ENCODE measurements at places on chromosomes 7 and 10. TPM values are rescaled to one million over a fixed set of nuclear protein-coding genes. Genes with fewer than 3 reads are reported as not detected.

Gene CALML3
- total RNA-seq, result not detected

Gene FHIP2A
- total RNA-seq, result 38.0 TPM

GRCh38 chr7:138625084-138625848 is 75.9 kb downstream of the SVOPL start:
- no peak for DNase-seq

Gene CYP3A5
- total RNA-seq, result 104 TPM

Gene ZNF804B
- total RNA-seq, result not detected

DNA sequence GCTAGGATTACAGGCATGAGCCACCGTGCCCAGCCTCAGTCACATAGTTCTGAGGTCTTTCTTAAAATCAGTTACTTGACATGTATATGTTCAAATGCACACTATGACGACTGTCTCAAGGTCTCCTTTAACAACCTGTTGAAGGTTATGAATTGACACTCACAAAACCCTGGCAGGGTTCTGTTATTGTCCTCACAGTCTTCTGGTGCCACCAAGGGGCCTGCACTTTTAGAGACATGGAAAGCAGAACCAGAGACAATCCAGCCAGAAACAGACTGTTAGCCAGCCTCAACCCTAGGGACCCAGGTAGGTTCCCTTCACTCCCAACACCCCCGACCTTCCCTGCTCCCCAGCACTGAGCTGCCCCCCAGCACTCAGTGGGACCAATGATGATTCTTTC is 26.4 kb downstream of the TEX36 start:
- no peak for DNase-seq

Gene NRP1
- 68.3 TPM for total RNA-seq

Gene NEBL
- total RNA-seq, result 25.5 TPM

GRCh38 chr10:113126229-113127201 is 176.5 kb downstream of the TCF7L2 start:
- peak; percentile 66 for DNase-seq

Gene CYP26C1
- total RNA-seq, result 0.10 TPM

Gene ZNF800
- 42.1 TPM for total RNA-seq

Gene SPAM1
- total RNA-seq, result not detected

Gene HOXA10
- total RNA-seq, result 15.3 TPM

GRCh38 chr10:51228714-51229100 is 154.4 kb downstream of the PRKG1 start:
- DNase-seq, result no peak

DNA sequence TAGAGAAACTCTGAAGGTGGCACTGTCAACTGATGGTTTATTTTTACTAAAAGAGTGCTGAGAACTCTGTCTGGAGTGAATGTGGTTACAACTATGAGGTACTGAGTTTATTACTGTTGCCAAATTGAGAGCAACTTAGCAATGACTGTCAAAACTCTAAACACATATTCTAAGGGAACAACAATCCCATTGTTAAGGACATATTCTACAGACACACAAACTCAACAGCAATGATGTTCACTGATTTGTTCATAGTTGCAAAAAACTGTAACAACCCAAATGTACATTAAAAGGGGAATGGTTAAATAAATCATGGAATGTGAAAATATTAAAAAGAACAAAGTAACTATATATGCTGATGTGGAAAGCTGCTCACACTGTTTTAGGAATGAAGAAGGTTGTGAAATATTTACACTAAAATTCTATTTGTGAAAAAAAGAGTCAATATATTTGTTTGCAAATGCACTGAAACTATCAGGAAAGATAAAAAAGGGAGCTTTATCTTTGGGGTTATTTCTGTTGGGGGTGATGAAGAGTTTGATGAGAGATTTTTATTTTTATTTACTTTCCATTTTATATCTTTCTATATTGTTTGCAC is 12.9 kb downstream of the PON2 start:
- no peak for DNase-seq

DNA sequence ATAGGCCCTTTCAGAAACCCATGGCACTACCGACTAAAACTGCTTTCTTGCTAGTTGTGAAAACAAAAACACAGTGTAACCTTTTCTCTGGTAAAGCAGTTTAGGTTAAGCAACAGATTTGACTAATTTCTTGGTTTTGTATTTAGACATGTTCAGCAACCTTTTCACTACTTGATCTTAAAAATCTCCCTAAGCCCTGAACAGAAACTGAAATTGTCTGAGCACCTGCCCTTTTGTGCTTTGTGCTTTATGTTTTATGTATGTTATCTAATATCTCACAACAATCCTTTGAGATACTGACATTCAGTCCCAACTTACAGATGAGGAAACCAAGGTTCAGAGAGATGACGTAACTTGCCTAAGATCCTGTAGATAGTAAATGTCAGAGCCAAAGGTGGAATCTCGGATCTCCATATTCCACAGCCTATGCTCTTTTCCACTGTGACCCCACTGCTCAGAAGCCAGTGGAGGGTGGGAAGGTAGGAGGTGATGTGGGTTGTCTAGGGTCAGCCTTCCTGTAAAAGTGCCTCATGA is 146.6 kb downstream of the LCOR start:
- DNase-seq, result no peak

DNA sequence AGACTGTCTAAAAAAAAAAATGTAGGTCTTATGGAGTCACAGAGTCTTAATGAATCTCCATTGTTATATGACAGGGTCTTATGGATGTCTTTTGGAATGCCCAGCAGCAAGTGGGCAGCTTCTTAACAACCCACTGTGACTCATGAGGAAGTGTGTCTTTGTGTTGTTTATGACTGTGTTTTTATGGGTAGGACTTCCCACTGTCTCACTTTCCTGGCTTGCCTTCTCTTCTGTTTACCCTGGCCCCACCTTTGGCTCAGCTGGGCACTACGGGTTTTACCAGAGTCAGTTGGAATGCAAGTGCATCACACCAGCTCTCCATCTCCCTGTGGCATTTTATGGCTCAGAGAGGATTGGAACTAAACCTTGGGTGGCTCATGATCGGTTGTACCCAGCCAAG is 580.5 kb downstream of the AUTS2 start:
- peak; percentile 72 for DNase-seq

DNA sequence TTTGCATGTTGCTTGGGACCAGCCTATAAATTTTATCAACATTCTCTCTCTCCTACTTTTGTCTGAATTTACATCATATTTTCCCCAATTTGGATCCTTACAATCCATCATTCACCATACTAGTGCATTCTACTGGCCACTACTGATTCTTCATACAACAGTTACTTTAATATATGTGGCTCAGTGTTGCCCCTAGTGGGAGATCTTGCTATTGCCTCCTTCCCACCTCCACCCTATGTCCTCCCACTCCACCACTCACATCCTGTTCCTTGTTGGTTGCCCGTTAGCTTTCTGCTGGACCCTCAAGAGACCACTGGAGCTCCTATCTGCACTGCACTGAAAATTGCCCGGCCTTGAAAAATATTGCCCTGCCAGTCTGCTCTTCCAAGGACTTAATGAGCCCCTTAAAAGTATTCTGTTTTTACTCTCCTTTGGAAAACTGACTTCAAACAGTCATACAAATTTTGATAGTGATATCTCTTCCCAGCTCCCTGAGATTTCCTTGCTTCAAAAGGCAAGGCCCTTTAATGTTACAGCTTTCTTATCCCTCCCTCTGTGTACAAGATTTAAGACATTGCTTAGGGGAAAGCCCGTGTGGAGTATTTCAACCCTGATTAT is 243.2 kb upstream of the TMEM229A start:
- DNase-seq, result no peak

DNA sequence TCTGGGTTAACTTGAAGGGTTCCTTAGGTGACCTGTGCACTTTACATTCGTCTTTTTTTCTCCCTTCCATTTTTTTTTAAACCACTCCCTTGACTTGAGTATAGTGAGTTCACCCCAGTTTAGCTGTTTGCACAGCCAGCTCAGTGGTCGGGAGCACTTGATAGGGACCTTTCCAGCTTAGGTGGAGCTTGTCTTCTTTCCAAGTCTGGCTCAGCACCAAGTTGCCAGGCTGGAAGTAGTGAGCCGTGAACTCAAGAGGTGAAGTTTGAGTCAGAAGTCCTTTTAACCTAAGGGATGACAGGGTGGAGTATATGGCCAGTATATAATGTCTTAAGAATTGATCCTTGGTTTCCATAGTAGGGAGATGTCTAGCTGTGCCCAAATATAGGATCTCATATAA is 7.2 kb downstream of the DNAH11 start:
- DNase-seq, result no peak

DNA sequence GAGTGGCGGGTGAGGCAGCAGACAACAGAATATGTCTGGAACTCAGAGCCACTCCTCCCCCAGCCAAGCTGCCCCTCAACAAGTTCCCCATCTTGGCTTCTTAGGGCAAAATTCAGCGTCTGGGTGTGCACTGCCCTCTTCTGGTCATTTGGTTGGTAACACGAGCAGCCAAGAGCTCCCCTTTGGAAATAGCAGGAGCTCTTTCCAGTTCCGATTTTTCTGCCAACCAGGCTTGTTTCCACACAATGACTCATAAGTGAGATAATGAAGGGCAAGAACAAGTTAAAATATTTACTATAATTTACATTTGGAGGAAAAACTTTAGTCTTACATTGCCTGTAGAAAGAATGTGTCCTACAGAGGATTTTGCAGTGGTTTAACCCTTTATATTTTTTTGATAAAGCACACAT is 70.5 kb downstream of the ADCYAP1R1 start:
- DNase-seq, result peak; percentile 80

Gene TMEM270
- total RNA-seq, result not detected

GRCh38 chr7:20304366-20304765 is 26.3 kb upstream of the ITGB8 start:
- no peak for DNase-seq

DNA sequence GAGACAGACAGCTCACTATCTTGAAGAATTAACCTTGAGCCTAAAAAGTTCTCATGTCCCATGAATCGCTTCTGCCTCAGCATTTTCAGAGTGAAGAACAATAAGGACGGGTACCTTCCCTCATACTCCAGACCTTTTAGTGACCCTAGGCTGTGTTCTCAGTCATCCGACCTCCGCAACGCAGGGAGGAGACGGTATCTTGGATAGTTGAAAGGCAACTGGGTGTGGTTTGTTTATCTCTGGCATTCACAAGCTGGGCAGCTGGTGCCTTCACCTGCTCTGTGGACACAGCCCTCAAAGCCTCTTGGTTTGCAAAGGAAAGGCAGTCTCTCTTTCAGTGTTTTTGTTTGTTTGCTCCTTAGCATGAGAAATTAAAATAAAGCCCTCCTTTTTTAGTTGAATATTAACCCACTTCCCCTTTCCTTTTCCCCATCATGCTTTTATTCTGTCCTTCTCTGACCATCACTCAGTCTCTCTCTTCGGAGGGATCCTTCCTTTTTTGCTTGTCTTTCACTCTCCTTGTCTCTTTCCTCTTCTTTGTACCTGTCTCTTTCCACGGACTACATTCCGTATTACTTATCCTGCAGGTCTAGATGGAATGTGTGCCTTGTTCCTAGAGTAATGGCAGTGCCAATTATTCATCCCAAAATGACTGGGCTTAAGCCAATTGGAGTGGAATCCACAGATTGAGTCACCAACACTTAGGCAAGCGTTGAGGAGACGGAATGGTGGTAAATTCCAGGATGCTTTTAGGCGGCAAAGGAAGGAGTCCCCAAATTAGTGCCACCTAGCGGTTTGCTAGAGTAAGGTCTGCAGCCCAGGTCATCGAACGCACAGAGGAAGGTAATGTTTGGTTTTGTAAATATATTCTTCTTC is 45.8 kb downstream of the PRR15 start:
- DNase-seq, result no peak

DNA sequence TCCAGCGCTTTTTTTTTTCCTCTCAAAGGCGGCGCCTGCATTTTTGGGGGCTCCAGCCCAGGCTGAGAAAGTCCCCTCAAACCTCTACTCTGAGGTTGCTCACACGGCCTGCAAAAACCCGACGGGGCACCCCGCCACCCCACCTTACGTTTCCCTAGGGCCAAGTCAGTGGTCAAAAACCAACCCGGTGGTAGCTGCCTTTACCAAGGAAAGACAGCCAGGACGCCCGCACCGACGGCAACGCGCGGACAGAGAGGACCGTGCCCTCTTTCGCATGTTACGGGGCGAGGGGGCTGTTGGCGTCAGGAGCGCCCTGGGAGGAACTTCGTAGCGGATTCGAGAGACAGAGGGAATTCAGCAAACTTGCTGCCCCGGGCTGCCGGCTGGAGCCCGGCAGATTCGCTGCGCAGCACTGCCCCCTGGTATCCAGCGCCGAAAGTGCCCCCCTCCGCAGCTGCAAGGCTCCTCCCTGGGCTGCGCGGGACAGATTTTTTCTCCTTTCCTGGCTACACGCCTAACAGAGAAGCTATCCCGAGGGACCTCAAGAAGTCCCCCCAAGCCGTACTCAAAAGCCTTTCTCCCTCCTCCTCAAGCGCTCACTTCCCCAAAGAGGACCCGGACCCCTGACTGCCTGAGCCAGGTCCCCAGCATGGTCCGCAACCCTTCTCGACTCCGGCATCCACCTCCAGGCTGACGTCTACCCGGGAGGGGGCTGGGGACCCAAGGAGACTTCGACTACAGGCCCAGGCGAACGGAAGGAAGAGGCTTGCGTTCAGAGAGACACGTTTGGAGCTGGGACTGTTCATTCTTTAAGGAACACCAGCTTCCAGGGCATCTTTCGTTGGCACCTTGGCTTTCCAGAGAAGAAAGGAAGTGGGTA is 27.7 kb upstream of the VAX1 start:
- no peak for DNase-seq

GRCh38 chr10:71250405-71250804 is 38.0 kb downstream of the UNC5B start:
- DNase-seq, result no peak

All from ureter (tissue), 1 donor.